ENCODE measurements at places on chromosomes 1 and 21. TPM values are rescaled to one million over a fixed set of nuclear protein-coding genes. Genes with fewer than 3 reads are reported as not detected.
A peak's percentile ranks its signal among the peaks of the same experiment; 100 is the strongest.

GRCh38 chr1:151801310-151801820, 3.9 kb downstream of the LINGO4 start:
- no peaks in the 10 kb centered on the region for H3K36me3 ChIP-seq
- no peak overlapping the region for H3K27ac ChIP-seq
- H3K27me3 ChIP-seq = no peaks in the 10 kb centered on the region

- H3K4me3 ChIP-seq = no peak overlapping the region
- H3K36me3 ChIP-seq = peaks cover 5% of the 10 kb centered on the region
- H3K27ac ChIP-seq = peak overlapping the region; percentile 90
- H3K4me1 ChIP-seq = peaks cover 36% of the 10 kb centered on the region
These were observed 2.2 kb downstream of the GADD45A start for GRCh38 chr1:67687198-67687545.

SYDE2 gene
- 39.3 TPM for total RNA-seq

DNA sequence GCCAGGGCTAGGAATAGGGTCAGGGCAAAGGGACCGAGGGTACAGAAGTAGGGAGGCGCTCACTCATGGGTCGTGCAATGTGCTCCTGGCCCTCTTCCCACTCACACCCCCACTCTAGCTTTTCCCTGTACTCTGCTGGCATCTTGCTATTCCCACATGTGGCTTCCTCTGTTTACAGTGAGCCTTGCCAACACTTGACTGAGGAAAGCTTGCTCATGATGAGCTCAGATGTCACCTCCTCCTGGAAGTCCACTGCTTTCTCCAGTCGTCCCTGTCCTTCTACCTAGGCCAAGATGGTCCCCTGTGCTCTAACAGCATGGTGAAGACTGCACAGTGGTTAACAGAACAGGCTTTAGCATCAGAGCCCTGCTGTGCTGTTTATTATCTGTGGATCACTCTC, 8.0 kb upstream of the RIMS3 start:
- no peak for DNase-seq
- no peak overlapping the region for H3K4me3 ChIP-seq
- no peaks in the 10 kb centered on the region for H3K27me3 ChIP-seq
- H3K27ac ChIP-seq = no peak overlapping the region

RORC gene
- 0.49 TPM for total RNA-seq

- H3K27me3 ChIP-seq = peaks cover 3% of the 10 kb centered on the region
- H3K4me3 ChIP-seq = no peak overlapping the region
- no peaks in the 10 kb centered on the region for H3K4me1 ChIP-seq
- no peaks in the 10 kb centered on the region for H3K36me3 ChIP-seq
These were observed 67.1 kb downstream of the KCNJ15 start for GRCh38 chr21:38323721-38324531.

RIPK4 gene
- 0.28 TPM for total RNA-seq

C1orf185 gene
- not detected for total RNA-seq

GRCh38 chr1:102733491-102734236, 374.7 kb downstream of the COL11A1 start:
- H3K4me1 ChIP-seq = no peaks in the 10 kb centered on the region
- no peaks in the 10 kb centered on the region for H3K27me3 ChIP-seq
- H3K4me3 ChIP-seq = no peak overlapping the region
- no peak for DNase-seq

DNA sequence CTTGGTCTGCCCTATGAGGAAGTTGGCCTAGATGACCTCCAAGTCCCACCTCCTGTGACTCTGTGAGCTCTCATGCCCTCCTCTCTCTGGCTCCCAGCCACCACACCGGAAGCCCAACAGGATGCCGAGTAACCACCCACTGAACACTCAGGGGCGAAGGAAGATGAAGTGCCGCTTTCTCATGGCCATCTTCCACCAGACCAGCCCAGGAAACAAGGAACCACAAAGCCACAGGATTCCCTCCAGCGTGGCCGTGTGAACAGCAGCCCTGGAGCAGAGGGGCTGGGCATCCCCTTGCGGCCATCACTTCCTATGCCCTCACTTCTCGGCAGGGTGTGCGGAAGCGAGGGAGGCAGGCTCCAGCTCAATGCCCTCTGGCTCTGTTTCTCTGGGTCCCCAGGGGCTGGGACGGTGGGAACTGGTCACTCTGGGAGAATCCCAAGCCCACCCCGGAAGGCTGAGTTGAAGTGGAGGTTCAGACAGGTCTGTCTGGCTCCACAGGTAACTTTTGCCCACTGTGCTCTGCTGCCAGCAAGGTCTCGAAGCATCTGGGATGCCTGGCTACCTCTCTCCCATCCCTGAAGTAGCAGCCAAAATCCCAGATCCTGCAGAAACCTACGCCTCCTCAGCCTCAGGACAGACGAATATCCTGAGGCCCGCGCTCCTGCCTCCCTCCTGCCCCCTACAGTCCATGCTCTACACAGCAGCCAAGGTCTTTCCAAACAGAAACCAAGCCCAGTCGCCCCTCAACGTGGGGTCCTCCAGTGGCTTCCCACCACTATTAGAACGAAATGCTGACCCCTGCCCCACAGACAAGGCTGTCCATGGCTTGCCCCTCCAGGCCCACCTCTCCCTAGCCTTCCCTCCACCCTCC, 44.2 kb upstream of the ECE1 start:
- peak overlapping the region; percentile 86 for H3K27ac ChIP-seq
- peak; percentile 90 for DNase-seq
- no peaks in the 10 kb centered on the region for H3K4me1 ChIP-seq
- H3K27me3 ChIP-seq = no peaks in the 10 kb centered on the region

DNA sequence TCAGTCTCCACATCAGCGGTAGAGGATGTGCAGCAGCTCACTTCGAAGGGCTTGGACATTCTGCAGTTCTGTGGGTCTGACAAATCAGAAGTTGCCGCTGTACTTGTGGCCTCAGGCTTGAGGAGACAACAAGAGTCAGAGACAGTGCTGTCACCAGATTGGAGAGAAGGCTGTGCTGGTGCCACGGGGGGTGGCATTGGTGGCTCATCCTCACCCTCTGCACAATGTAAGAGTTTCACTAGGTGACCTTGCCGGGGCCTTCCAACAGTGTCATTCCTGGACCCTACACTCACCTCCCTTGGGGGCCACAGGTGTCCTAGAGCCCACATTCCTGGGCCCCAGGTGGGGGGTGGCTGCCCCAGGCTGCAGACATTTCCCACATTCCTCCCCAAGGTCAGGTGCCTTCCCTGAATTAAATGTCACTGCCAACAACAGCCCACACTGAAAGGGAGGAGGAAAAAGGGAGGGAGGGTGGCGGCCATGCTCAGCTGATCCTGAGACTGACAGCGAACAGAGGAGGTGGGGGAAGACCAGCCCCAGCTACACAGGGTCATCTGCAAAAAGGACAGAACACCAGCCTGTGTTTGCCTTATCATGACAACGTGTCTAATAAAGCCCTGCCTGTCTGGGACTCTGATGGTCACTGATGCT, 46.4 kb downstream of the TMCC2 start:
- H3K27ac ChIP-seq = no peak overlapping the region
- H3K4me1 ChIP-seq = peaks cover 14% of the 10 kb centered on the region
- no peak for DNase-seq
- no peaks in the 10 kb centered on the region for H3K27me3 ChIP-seq
- peaks cover 12% of the 10 kb centered on the region for H3K36me3 ChIP-seq
- no peak overlapping the region for H3K4me3 ChIP-seq

- H3K36me3 ChIP-seq = no peaks in the 10 kb centered on the region
- no peak overlapping the region for H3K4me3 ChIP-seq
- H3K27ac ChIP-seq = no peak overlapping the region
- no peaks in the 10 kb centered on the region for H3K4me1 ChIP-seq
- DNase-seq = no peak
These were observed 504.1 kb upstream of the ADGRL2 start for GRCh38 chr1:81296601-81297000.

Data from sigmoid colon (tissue), 7 donors.